ENCODE measurements at places on chromosomes 1 and 21. TPM values are rescaled to one million over a fixed set of nuclear protein-coding genes. Genes with fewer than 3 reads are reported as not detected.
A peak's percentile ranks its signal among the peaks of the same experiment; 100 is the strongest.

The TMOD4 gene
- total RNA-seq, result not detected

The RHOU gene
- 4.2 TPM for total RNA-seq

The C1orf141 gene
- not detected for total RNA-seq

The FOXD3 gene
- total RNA-seq, result 0.24 TPM

The RPS6KC1 gene
- total RNA-seq, result 9.7 TPM

The FMO5 gene
- 8.5 TPM for total RNA-seq

The MUL1 gene
- total RNA-seq, result 42.1 TPM

The SPRR2G gene
- not detected for total RNA-seq

The APOBEC4 gene
- total RNA-seq, result not detected

The SAMSN1 gene
- 1.3 TPM for total RNA-seq

- DNase-seq, result no peak
These were observed 5.9 kb downstream of the USP24 start for GRCh38 chr1:55209247-55209646.

- no peak for DNase-seq
These were observed 50.4 kb downstream of the MIGA1 start for GRCh38 chr1:77829851-77830250.

DNA sequence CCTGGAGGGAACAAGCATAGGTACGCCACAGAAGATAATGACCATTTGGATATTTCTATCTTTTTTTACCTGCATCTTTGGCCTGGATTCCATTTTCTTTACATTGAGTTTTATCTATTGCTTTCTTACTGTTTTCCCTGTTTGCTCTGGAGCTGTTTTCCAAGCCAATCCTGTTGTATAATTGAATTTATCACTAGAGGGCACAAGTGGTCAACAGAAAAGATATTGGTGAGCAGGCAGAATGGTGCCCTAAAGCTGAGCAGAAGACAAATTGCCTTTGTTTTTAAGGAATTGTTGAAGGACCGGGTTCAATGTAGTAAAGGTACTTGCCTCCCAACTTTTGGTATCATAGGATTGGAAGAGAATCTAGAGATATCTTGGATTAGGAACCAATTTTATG, 152.8 kb downstream of the PPP1R12B start:
- no peak for DNase-seq

GRCh38 chr1:213397638-213398037, 346.6 kb downstream of the RPS6KC1 start:
- no peak for DNase-seq

DNA sequence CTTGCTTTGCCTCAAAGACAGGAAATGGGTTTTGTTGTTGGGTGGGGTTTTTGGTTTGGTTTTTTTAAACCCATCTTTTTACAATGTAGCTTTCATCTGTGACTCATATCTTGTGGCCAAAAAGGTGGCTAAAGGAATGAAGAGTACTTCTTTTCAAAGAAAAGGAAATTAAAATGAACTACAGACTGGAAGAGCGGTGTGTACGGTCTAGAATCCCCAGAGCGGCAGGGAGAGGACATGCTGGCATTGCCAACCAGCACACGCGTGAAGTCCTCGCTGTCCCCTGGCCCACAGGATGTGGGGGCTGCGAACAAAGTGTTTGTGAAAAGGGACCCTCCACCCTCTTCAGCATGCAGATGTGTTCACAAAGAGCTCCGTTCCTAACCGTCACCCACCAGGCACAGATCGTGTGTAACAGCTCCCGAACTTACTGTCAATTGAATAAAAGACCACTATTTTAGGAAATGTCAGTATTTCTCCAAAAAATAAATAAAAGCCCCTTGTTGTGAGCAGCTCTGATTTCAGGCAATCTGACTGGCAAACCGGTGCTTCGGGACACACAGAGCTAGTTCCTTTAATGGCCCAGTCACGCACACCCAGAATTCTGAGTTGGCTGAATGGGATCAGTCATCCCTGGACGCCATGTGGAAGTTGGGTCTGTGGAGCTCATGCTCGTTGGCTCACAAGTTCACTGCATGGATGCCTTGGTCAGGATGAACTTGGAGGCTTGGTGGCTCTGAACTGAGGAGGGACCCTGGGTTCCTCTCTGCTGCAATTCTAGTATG, 602.9 kb downstream of the NPHP4 start:
- DNase-seq, result no peak

DNA sequence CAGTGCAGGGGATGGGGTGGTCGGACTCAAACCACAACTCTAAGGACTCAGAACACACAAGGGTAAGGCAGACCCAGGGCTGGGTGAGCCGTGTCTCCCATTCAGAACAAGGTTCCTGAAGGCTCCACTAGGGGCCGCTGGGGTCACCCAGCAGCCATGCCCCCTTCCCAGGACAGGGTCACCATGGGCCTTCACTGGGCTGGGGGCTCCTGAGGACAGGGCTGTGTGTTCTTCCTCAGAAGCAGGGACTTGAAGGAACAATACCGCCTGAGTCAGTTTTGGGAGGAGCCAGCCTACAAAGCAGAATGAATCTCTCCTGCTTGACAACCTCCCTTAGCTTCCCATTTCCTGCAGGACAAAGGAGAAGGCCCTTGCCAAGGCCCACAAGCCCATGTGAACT, 15.4 kb downstream of the RIMS3 start:
- no peak for DNase-seq

DNA sequence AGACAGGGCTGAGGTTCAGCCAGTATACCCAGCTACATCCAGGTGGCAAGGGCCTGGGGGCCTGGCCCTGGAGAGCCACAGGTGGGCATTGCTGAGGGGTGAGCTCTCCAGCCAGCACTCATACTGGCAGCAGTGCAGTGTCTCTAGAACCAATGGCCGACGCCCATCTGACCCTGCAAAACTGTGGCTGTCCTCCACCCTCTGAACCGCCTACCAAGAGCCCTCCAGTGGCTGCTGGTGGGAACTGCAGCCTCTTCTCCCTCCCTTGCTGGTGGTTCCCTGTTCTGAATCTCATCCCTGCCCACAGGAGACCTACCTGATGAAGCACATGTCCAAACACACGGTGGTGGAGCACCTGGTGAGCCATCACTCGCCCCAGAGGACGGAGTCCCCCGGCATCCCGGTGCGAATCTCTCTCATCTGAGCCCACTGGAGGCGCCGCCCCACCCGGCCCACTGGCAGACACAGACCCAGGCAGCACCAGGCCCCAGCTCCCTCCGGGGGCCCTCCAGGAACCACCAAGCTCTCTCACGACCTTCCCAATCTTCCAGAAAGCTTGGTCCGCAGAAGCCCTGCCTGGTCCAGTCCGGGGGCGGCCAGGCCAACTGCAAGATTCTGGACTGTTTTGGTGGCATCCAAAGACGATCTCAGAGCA, 22.1 kb downstream of the A3GALT2 start:
- DNase-seq, result peak; percentile 89

DNA sequence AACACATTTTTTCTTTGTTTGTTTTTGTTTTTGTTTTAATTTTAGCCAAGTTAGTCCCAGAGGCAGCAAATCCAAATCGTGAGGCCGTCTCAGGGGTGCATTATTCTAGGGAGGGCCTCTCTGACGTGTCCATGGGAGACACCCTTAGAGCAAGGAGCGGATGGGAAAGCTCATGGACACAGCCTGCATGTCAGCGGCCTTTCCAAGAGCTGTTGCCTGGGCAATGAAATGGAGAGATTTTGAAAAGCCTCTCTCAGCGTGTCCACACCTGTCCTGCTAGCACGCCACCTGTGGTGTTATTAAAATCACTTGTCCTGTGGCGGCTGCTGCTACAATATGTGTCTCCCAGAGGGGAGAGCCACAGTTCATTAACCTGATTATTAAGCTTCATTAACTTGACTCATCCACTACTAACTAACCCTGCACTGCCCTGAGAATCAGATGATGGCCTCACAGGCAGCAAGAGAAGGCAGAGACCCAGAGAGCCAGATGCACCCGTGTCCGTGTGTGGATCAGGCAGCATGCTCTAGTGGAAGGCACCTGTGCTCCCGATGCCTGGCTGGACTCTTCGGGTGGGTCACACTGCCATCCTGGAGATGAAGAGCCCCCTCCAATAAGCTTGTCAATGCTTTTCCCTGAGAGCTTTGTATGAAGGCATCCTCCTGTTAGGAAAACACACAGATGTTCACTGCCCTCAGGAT, 133.3 kb downstream of the PGBD5 start:
- no peak for DNase-seq

- peak; percentile 79 for DNase-seq
These were observed 49.8 kb downstream of the ARHGEF16 start for GRCh38 chr1:3504151-3504821.
